Brain microvascular endothelial cell (primary cell): ENCODE measurements at places on chromosomes 16 and 17.

GRCh38 chr17:60602385-60602742 is 2.4 kb downstream of the PPM1D start:
- DNase-seq, result peak; percentile 6

DNA sequence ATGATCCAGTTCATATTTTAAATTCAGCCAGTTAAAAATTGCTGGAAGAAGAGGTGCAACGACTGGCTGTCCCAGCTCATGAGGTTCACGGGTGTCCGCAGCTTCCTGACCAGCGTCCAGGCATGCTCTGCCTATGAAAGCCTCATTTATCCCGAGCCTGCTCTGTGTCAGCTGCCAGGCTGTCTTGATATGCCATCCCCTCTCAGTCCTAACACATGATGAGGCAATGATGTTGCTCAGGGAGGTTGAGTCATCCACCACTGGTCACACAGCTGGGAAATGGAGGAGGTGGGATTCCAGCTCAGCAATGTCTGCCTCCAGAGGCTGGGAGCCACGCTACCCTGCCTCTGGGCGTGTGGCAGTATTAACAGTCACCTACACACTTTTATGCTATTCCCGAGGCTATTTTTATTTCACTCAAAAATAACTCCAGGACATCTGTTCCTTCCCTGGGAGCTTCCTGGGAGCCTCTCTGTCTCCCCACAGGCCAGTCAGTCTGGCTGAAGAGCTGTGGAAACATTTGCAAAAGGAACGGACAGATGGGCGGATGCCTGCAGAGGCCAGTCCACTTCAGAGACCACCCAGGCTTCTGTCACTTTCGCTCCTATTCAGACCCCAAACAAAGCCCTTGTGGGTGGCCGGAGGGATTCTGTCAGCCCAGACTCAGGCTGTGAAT is 22.5 kb downstream of the RAB11FIP4 start:
- DNase-seq, result peak; percentile 59

- peak; percentile 25 for DNase-seq
These were observed 49.2 kb downstream of the NXPH3 start for GRCh38 chr17:49624896-49625295.

GRCh38 chr17:57530508-57530907 is 214.6 kb downstream of the CCDC182 start:
- DNase-seq, result no peak

DNA sequence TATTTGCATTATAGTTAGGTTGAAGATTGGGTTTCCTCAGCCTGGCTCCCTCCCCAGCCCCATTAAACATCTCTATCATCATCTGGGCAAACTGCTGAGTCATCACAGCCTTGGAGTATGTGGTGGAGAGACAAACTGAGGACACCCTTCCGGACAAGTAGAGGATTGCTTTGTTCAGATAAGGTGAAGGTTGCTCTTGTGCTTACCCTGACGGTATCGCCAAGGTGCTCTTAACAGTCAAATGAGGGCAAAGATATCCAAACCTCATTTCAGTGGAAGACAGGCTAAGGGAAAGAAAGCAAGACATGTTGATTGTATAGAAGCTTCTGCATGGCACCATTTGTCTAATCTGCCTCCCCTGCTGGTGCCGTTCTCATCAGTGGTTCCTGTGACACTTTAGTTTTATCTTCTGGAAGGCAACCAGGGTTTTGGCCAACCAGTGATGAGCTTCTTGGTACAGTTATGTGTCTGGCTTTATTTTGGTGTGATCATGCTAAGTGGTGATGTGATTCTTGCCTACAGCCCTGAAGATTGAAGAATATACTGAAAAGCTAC is 56.9 kb upstream of the LGALS9 start:
- peak; percentile 38 for DNase-seq

DNA sequence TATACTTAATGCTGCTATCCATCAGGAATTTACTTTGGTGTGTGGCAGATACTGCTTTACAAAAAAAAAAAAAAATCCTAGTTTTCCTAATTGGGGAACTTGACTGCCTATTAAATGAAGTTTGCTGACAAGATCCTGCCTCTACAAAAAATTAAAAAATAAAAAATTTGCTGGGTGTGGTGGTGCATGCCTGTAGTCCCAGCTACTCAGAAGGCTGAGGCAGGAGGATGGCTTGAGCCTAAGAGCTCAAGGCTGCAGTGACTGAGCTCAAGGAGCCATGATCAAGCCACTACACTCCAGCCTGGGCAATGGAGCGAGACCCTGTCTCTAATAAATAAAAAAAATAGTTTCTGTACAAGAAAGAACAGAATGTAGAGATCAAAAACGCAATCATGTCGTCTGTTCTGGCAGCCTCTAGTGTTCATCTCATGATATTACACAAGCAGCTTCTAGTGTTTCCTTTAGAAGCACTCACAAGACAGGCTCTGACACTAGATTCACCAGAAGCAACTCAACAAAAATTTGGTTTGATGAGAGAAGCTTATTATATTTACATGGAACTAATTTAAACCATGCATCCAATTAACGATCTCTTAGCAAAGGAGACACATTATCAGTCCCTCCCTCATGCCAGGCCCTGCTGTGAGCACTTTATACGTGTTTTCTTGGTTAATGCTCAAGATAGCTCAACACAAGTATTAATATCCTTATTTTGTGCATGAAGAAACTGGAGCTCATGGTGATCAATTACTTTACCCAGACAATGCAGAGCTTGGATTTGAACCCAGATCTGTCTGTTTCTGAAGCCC is 6.8 kb upstream of the KRTAP17-1 start:
- DNase-seq, result peak; percentile 64

GRCh38 chr16:58462499-58462996 is 37.4 kb upstream of the NDRG4 start:
- DNase-seq, result no peak

DNA sequence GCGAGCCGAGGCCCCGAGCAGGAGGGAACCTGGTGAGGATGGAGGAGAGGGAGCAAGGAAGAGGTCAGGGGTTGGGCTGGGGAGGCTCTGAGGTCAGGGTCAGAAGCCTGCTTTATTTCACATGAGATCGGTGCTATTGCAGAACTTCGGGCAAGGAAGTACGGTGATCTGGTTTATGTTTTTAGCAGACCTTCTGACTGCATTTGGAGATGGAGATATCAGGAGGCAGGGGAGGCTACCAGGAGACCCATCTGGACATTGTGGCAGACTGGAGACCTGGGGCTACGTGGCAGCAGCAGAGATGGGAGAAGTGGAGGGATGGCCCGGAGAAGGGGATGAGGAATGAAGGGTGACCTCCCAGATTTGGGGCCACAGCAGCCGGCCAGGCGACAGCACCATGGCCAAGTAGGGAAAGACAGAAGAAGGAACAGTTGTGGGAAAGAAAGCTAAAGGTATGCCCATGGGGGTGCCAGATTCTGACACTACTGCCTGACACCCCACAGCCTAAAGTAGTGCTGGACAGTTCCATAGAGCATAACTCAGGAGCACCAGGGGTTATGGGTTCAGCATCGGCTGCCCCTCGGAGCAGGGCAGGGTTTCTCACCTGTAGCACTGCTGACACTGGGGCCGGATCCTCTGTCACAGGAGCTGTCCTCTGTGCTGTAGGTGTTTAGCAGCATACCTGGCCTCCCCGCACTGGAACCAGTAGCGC is 7.4 kb downstream of the CACNG4 start:
- no peak for DNase-seq

DNA sequence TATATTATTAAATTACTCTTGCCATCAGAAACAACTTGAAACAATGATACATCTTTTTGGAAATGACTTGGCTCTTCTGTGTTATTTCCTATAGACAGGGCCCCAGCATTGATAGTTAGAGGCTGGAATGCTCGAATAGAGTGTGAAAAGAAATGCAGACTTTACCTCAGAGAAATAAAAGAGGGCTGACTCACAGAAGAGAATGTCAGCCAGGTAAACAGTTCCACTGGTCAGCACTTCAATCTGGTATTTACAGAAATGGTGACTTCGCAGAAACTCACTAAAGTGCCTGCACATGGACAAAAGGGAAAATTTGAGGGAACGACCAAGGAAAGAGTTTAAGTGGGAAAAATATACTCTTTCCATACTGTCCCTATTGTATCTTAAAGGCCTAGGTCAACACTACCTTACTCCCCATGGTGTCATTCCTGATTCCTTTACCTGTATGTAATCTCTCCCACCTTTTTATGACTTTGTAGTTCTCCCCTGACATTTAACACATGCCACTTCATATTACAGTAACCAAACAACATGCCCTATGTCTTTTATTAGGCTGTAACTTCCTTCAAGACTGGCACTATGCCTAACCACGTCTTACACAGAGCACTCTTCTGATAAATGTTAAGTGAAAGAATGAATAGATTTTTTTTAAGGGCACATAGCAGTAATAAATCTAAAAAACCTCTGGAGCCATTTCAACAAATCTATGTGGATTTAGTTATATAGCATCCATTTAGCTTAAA is 36.7 kb downstream of the AKAP10 start:
- peak; percentile 22 for DNase-seq

- DNase-seq, result no peak
These were observed 50.0 kb downstream of the RMI2 start for GRCh38 chr16:11395008-11395948.

DNA sequence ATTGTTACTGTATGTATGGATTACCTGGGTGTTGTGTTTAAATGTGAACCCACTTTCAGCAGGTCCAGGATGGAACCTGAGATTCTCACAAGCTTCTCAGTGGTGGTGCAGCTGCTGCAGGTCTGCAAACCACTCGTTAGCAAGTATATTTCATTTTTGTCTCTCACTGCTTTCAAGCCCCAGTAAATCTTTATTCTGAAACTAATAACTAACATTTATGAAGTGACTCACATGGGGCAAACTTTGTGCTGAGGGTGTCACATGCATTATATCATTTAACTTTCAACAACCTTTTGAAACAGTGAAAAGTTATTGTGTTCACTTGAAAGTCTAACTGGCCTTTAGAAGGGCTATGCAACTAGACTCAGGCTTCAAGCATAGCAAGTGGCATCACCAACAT is 98.9 kb upstream of the DYNLRB2 start:
- DNase-seq, result no peak

GRCh38 chr16:70157105-70157476 is 16.5 kb upstream of the CLEC18C start:
- DNase-seq, result no peak

DNA sequence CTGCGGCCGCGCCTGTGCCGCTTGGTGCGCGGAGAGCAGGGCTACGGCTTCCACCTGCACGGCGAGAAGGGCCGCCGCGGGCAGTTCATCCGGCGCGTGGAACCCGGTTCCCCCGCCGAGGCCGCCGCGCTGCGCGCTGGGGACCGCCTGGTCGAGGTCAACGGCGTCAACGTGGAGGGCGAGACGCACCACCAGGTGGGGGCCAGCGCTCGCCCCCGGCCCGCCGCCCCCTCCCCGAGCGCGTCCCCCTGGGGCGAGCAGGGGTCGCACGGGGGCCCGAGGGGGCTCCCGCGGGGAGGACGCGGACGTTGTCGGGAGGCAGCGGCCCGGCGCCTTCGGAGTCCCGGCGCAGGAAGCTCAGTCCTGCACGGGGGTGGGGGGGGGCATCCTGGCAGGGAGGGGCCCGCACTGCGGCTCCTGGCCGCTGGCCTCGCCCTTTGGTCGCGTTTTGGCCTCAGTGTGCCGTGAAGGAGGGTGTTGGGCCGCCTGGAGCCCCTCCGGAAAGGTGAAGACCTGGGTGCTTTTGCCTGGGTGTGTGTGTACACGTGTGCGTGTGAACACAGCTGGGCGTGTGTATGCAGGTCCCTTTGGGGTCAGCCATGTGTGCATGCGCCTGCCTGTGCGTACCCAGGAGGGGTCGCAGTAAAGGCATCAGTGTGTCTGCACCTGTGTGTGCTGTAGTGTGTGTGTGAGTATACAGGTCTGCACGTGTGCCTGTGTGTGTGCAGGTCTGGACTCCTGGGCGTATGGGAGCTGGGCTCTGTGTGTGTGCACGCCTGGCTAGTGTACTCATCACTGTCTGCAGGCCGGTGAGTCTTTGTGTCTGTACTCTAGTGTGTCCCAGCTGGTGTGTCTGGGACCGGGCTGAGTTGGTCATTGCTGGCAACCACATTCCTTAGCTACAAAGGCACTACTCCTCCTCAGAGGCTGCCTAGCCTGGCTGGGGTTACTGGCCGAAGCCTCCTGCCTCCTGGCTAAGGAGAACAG is 615 bp downstream of the NHERF2 start:
- peak; percentile 48 for DNase-seq

- no peak for DNase-seq
These were observed 12.0 kb downstream of the IL4R start for GRCh38 chr16:27325736-27326135.

GRCh38 chr17:36837195-36837938 is 99.9 kb upstream of the LHX1 start:
- no peak for DNase-seq
